ENCODE measurements at places on chromosomes 1 and 21. TPM values are rescaled to one million over a fixed set of nuclear protein-coding genes. Genes with fewer than 3 reads are reported as not detected.

Gene TMPRSS3
- 4.4 TPM for total RNA-seq

Gene LRRIQ3
- total RNA-seq = 1.4 TPM

Gene LMOD1
- total RNA-seq = 23.3 TPM

Gene NR1I3
- not detected for total RNA-seq

Gene VCAM1
- 17.2 TPM for total RNA-seq

Gene ELF3
- total RNA-seq = 59.8 TPM

Measured in camera-type eye (tissue), 1 donor.